ENCODE measurements at places on chromosomes 4 and X.

- DNase-seq, result no peak
These were observed 781.2 kb upstream of the DIAPH2 start for GRCh38 chrX:95903490-95903889.

DNA sequence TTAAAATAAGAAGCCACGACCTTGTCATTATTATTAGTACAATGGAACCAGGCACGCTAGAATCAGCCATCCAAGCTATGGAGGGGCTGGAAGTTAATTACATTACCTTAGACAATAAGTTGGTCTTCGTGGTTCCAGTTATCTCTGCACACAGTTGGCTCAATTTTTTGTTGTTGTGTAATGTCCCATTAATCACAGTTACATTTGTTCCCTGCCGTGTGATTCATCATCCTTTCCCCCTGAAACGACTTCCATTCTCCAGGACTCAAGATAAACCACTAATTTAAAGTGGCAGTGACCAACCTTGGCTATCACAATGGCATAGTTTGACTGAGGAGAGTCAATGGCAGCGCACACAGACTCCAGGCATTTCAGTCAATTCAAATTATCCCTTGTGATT is 905.0 kb downstream of the RAB28 start:
- DNase-seq, result no peak

DNA sequence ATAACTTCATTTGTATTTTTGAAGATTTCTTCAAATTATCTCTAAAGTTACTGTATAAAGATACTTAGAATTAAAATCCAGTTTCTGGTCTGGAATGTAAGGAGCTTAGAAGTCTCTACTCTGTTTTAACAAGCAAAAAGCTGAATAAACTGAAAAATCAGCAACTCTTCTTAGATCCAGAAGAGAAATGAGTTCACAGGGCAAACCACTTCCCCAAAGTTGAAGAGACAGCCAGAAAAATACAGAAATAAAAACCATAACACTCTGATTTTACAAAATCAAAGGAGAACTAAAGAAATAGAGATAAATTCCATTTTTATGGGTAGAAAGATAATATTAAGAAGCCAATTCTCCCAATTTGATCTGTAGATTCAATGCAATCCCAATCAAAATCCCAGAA is 1166.8 kb downstream of the ADGRL3 start:
- no peak for DNase-seq

DNA sequence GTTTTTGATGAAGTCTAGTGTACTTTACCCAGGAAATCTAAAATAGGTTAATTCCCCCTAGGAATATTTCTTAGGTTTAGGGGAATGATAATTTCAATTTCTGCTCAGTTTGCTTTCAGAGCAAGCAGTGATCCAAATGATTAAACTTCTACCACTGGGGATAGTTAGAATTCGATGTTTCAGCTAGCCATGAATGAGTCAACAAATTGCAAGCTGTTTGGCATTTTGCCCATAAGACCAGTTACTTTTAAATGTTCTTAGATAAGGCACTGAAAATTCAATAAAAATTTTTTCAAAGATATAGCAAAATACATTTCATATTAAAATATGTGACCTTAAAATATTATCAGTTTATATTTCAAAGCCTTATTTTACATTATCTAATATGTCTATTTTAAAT is 993.6 kb downstream of the ARAP2 start:
- no peak for DNase-seq

DNA sequence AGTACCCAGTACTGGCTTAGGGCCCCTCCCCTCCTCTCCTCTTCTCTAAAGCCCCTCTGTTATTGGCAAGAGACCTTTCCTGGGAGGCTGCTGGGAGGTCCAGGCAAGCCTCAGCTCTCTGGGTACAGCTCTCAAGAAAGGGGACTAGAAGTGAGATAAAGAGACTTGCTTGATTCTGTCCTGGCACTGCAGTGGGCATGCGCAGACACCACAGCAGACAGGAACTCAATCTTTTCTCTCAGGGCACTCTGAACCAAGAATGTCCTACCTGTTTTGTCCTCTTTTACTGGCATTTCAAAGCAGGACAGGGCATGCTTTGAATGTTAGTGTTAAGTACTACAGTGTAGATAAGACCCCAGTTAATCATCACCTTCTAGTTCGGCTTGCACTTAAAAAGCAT is 74.9 kb downstream of the NYX start:
- DNase-seq, result no peak

DNA sequence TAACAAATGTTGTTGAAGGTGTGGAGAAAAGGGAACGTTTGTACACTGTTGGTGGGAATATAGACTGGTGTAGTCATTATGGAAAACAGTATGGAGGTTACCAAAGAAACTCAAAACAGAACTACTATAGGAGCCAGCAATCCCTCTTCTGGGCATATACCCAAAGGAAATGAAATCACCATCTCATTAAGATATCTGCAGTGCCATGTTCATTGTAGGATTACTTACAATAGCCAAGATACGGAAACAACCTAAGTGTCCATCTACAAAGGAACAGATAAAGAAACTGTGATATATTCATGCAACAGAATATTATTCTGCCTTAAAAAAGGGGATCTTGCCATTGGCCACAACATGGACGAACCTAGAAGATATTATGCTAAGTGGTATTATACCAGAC is 22.2 kb downstream of the APBB2 start:
- no peak for DNase-seq

GRCh38 chr4:15515106-15515505 is 45.4 kb downstream of the CC2D2A start:
- no peak for DNase-seq

- DNase-seq, result no peak
These were observed 40.2 kb downstream of the ADH7 start for GRCh38 chr4:99394896-99395295.

- peak; percentile 1 for DNase-seq
These were observed at the start of gene SRPX for GRCh38 chrX:38220415-38221390. SRPX (minus strand) TSS chrX:38220871; CDS start chrX:38220792, 79 bp downstream.

DNA sequence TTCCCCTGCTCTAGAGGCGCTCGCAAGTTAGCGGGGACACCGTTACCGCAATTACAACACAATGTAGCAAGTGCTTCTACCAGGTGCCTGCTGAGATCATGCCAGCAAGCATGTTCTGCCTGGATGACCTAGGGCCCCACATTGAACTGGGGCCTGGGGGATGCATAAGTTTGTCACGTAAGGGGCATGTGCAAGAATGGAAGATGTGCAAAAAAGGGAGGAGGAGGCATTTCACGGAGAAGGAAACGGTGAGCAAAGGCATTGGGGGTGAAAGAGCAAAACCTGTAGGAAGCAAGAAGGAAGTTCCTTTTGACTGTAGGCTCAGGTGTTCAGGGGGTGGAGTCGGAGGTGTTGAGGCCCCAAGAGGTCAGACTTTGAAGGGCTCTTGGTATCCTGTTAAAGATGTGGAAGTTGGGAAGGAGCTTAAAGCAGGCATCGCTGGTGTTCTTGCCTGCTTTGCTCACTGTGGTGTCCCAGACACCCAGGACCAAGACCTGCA is 602 bp upstream of the SCARB2 start:
- no peak for DNase-seq

- no peak for DNase-seq
These were observed 42.0 kb downstream of the LGI2 start for GRCh38 chr4:24988776-24989175.

DNA sequence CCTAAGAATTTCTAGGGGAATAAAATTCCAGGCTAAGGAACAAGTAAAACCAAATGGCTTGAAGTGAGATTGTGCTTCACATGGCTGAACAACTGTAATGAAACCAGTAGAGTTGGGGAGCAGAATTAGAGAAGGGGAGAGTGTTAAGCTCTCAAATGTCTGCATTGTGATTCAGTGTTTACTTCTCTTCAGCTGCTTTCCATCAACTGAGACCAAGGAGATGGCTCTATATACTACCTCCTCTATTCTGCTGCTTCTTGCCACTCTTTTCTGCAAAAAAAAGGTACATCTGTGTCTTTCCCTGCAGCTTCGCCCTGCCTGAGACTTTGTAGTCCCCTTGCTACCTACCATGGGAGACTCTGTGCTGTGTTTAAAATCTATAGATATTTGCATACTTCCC is 73.5 kb downstream of the WDFY3 start:
- no peak for DNase-seq

Measured in SK-N-DZ (cell line).